ENCODE measurements at places on chromosomes 11 and 22. TPM values are rescaled to one million over a fixed set of nuclear protein-coding genes. Genes with fewer than 3 reads are reported as not detected.

The DCDC1 gene
- total RNA-seq: not detected

DNA sequence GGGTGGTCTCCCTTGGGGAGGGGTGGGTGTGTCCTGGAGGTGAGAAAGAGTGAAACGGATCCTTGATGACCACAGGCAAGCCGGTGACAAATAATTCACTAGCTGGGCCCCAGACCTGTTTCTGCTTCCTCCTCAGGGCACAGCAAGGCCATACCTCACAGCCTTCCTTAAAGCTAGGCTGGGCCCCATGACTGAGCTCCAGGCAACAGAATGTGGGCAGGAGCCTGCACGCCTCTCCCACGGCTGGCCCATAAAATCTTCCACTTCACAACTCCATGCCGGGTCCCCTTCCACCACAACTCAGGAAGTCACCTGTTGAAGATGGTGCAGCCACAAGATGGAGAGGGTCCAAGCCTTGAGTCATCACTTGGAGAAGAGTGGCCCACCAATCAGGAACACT lies 23.9 kb downstream of the SLC22A12 start:
- H3K36me3 ChIP-seq: no peaks in the 10 kb centered on the region
- DNase-seq: no peak

The P2RY2 gene
- total RNA-seq: not detected

GRCh38 chr11:40290171-40290631 lies 1169.3 kb downstream of the LRRC4C start:
- H3K4me1 ChIP-seq: no peaks in the 10 kb centered on the region
- H3K27ac ChIP-seq: no peak overlapping the region
- no peaks in the 10 kb centered on the region for H3K27me3 ChIP-seq
- no peak overlapping the region for H3K4me3 ChIP-seq

- no peaks in the 10 kb centered on the region for H3K4me1 ChIP-seq
- H3K4me3 ChIP-seq: no peak overlapping the region
- H3K36me3 ChIP-seq: no peaks in the 10 kb centered on the region
- no peak for DNase-seq
- no peak overlapping the region for H3K27ac ChIP-seq
These were observed 114.5 kb upstream of the SYT13 start for GRCh38 chr11:45400591-45400990.

- 0 out of 2 replicates have a peak, but pooled peaks cover 3% of the 10 kb centered on the region for H3K27me3 ChIP-seq
- H3K27ac ChIP-seq: no peak overlapping the region
- no peak for DNase-seq
- H3K4me1 ChIP-seq: no peaks in the 10 kb centered on the region
- no peaks in the 10 kb centered on the region for H3K36me3 ChIP-seq
These were observed 355.2 kb downstream of the RAB38 start for GRCh38 chr11:87820011-87820410.
